B cell (primary cell): ENCODE measurements at places on chromosomes 6 and 20. TPM values are rescaled to one million over a fixed set of nuclear protein-coding genes. Genes with fewer than 3 reads are reported as not detected.

DNA sequence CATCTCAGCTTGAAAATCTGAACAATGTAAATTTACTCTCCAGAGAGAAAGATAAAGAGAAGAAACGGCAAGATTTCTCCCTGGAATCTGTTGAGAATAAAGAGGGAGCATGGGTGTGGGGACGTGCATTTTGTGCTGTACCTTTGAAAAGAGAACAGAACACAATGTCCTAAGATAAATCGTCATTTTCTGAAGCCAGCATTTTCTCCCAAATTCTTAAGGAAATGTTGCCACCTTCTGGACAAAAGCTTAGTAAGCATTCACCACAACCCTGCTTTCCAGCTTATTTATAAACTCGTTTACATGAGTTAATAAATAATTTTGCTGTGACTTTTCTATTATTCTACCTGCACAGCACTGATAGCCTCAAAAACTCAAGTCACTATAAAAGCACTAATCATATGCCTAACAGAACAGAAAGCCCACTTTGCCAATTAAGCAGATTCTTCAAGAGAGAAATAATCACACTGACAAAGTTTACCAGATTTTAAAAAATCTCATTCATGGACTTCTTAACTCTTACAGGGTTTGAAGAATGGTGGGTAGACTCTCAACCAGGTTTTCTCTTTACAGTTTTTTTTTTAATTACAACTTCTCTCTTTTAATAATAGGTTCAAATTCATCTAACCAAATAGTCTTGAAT is 155.8 kb downstream of the MBOAT1 start:
- no peaks in the 10 kb centered on the region for H3K36me3 ChIP-seq
- no peak overlapping the region for H3K27ac ChIP-seq
- H3K27me3 ChIP-seq = no peaks in the 10 kb centered on the region

GRCh38 chr6:3868544-3868943 is 19.4 kb downstream of the FAM50B start:
- DNase-seq = no peak
- H3K36me3 ChIP-seq = no peaks in the 10 kb centered on the region
- no peaks in the 10 kb centered on the region for H3K27me3 ChIP-seq
- H3K4me3 ChIP-seq = no peak overlapping the region
- no peaks in the 10 kb centered on the region for H3K4me1 ChIP-seq
- H3K27ac ChIP-seq = no peak overlapping the region

DNA sequence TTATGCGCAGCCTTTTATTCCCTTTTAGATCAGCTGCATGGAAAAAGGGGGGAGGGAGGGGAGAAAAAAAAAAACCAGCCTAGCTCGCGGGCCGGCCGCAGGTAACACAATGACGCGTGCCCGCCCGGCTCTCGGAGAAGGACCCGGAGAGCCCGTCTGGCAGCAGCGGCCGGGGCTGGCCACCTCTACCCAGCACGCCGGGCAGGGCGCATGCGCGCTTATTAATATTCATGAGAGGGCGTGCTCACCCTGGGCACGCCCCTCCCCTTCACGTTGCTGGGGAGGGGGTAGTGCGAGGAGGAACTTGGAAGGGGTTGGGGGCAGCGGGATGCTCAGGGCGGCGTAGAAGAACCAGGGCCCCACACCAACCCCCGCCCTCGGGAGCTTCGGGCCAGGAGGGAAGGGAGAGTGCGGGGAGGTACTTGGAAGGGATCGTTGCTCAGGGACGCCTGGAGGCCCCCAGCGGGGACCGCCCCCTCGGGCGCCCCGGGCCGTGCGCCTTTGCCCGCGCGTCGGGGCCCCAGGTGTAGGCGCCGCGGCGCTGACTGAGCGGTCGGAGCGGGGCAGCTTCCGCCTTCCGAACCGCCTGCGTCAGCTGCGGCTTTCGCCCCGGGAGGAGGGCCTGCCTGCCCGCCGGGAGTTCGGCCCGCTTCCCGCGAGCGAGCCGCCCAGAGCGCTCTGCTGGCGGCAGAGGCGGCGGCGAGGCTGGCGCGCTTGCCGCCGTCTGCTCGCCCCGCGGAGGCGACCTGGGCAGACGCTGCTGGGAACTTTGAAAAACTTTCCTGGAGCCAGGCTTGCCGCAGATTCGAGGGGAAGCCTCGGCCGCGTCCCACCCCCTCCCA is at the start of gene JAG1:
Gene JAG1 (minus strand): TSS at position 158 of the 842 bp plus-strand sequence. CDS start 469 bp downstream, outside the sequence.
- H3K27ac ChIP-seq = peak within 1 kb of the TSS; percentile 43
- DNase-seq = peak; percentile 69
- no peaks in the 10 kb centered on the region for H3K36me3 ChIP-seq
- peak within 1 kb of the TSS; percentile 48 for H3K4me3 ChIP-seq

The FRMD1 gene
- not detected in 2 replicates for polyA plus RNA-seq

GRCh38 chr6:129543981-129544380 is 166.0 kb downstream of the ARHGAP18 start:
- no peak for DNase-seq
- H3K36me3 ChIP-seq = no peaks in the 10 kb centered on the region
- H3K4me3 ChIP-seq = no peak overlapping the region
- no peaks in the 10 kb centered on the region for H3K4me1 ChIP-seq

- H3K4me1 ChIP-seq = no peaks in the 10 kb centered on the region
- H3K4me3 ChIP-seq = no peak overlapping the region
- DNase-seq = no peak
- no peak overlapping the region for H3K27ac ChIP-seq
- no peaks in the 10 kb centered on the region for H3K36me3 ChIP-seq
- H3K27me3 ChIP-seq = no peaks in the 10 kb centered on the region
Measured at GRCh38 chr6:167956491-167956890, 41.0 kb upstream of the KIF25 start.

DNA sequence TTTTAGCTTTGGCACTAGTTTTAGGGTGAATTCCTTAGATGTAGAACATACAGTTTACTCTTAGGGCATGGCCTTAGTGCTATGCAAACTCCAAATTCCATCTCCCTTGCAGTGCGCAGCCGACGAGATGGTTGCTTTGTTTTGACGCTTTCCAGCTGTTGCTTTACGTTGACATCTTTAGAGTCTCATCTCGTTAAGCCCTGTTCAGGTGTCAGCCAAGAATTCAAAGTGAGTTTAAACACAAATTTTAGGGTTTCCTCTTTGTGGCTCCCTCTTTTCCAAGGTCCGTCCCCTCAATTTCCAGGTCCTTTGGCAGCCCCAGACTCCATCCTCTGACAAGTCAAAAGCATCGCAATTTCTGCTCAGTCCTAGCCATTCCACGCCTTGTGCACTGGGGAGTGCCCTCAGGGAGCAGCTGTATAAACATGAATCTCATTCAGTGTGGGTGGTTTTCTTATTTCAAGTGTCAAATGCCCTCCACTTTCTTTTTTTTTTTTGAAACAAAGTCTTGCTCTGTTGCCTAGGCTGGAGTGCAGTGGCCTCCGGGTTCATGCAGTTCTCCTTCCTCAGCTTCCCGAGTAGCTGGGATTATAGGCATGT is 14.1 kb upstream of the MAK start:
- no peak overlapping the region for H3K4me3 ChIP-seq
- H3K27me3 ChIP-seq = no peaks in the 10 kb centered on the region
- no peaks in the 10 kb centered on the region for H3K36me3 ChIP-seq
- no peak overlapping the region for H3K27ac ChIP-seq

GRCh38 chr6:149319422-149319821 is 1.9 kb downstream of the TAB2 start:
- no peaks in the 10 kb centered on the region for H3K36me3 ChIP-seq
- peak overlapping the region; percentile 91 for H3K27ac ChIP-seq
- peaks cover 14% of the 10 kb centered on the region for H3K4me1 ChIP-seq
- no peak for DNase-seq

The TAF4 gene
- polyA plus RNA-seq = 13.9 and 20.2 TPM in 2 replicates

DNA sequence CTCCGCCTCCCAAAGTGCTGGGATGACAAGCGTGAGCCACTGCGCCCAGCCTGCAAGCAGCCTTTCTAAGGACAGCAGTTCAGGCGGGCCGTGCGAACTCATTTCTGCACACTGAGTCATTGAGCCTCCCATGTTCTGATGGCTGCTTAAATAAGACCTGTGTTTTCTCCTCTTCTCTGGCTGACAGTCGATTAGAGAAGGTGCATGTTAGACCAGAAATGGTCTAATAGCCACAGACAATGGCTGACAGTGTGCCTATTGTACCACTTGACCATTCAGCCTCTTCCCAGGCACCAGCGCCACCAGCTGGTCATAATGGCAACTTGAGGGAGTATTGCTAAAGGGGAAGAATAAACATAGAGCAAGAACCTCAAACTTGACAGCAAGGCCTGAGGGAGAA is 6.2 kb downstream of the CST11 start:
- no peaks in the 10 kb centered on the region for H3K27me3 ChIP-seq
- H3K4me1 ChIP-seq = no peaks in the 10 kb centered on the region
- H3K27ac ChIP-seq = no peak overlapping the region

- H3K4me1 ChIP-seq = no peaks in the 10 kb centered on the region
- H3K27ac ChIP-seq = no peak overlapping the region
- H3K4me3 ChIP-seq = no peak overlapping the region
- H3K27me3 ChIP-seq = no peaks in the 10 kb centered on the region
Measured at GRCh38 chr6:112796712-112797111, 449.6 kb downstream of the RFPL4B start.

GRCh38 chr6:109073344-109074132 is 21.1 kb downstream of the SESN1 start:
- no peak overlapping the region for H3K27ac ChIP-seq
- H3K36me3 ChIP-seq = no peaks in the 10 kb centered on the region
- H3K4me1 ChIP-seq = peaks cover 8% of the 10 kb centered on the region

GRCh38 chr20:49534255-49534712 is 33.7 kb downstream of the PTGIS start:
- peak; percentile 68 for DNase-seq
- H3K27ac ChIP-seq = no peak overlapping the region
- no peaks in the 10 kb centered on the region for H3K36me3 ChIP-seq
- H3K4me3 ChIP-seq = no peak overlapping the region
- peaks cover 3% of the 10 kb centered on the region for H3K4me1 ChIP-seq

The MLN gene
- not detected in 2 replicates for polyA plus RNA-seq

GRCh38 chr20:49457444-49457843 is 25.0 kb downstream of the KCNB1 start:
- no peak overlapping the region for H3K4me3 ChIP-seq
- H3K36me3 ChIP-seq = no peaks in the 10 kb centered on the region
- no peaks in the 10 kb centered on the region for H3K4me1 ChIP-seq
- DNase-seq = no peak

- no peak overlapping the region for H3K27ac ChIP-seq
- no peaks in the 10 kb centered on the region for H3K36me3 ChIP-seq
- DNase-seq = no peak
- no peak overlapping the region for H3K4me3 ChIP-seq
- H3K27me3 ChIP-seq = peaks cover 4% of the 10 kb centered on the region
Measured at GRCh38 chr6:56915832-56916231, 39.1 kb upstream of the BEND6 start.

The NKAIN4 gene
- polyA plus RNA-seq = not detected in 2 replicates

GRCh38 chr6:39593646-39594045 is 131.6 kb downstream of the KIF6 start:
- no peak overlapping the region for H3K27ac ChIP-seq
- no peaks in the 10 kb centered on the region for H3K27me3 ChIP-seq
- no peak overlapping the region for H3K4me3 ChIP-seq
- no peaks in the 10 kb centered on the region for H3K4me1 ChIP-seq
- no peaks in the 10 kb centered on the region for H3K36me3 ChIP-seq

GRCh38 chr6:83928286-83928685 is 68.8 kb downstream of the CYB5R4 start:
- H3K4me3 ChIP-seq = no peak overlapping the region
- H3K27me3 ChIP-seq = no peaks in the 10 kb centered on the region
- peaks cover 14% of the 10 kb centered on the region for H3K36me3 ChIP-seq
- no peak overlapping the region for H3K27ac ChIP-seq

The B4GALT5 gene
- 3.4 and 6.0 TPM in 2 replicates for polyA plus RNA-seq

The KIAA0408 gene
- polyA plus RNA-seq = 0.25 and 0.58 TPM in 2 replicates

- H3K4me3 ChIP-seq = no peak overlapping the region
- H3K4me1 ChIP-seq = no peaks in the 10 kb centered on the region
- H3K36me3 ChIP-seq = no peaks in the 10 kb centered on the region
- H3K27me3 ChIP-seq = no peaks in the 10 kb centered on the region
- DNase-seq = no peak
- no peak overlapping the region for H3K27ac ChIP-seq
Measured at GRCh38 chr6:21802175-21802822, 208.7 kb downstream of the SOX4 start.

DNA sequence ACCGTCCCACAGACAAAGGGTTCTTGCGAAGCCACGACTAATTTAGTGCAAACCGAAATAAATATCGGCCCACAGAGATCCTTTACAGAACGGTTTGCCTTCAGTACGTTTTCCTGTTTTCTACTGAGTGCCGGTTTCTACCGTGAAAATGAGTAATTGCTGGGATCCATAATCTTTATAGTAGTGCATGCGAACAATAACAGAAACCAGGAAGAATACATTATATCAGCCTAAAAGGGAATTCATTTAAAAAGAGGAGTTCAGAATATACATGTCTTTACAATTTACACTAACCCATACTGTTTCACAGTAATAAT is 292 bp upstream of the MTCL3 start:
- H3K4me1 ChIP-seq = peaks cover 24% of the 10 kb centered on the region
- no peak overlapping the region for H3K27ac ChIP-seq
- no peak for DNase-seq
- no peak overlapping the region for H3K4me3 ChIP-seq

- H3K4me3 ChIP-seq = no peak overlapping the region
- no peak for DNase-seq
- no peaks in the 10 kb centered on the region for H3K4me1 ChIP-seq
- H3K27me3 ChIP-seq = no peaks in the 10 kb centered on the region
Measured at GRCh38 chr6:17714879-17715851, 8.4 kb upstream of the NUP153 start.

The LPA gene
- polyA plus RNA-seq = not detected in 2 replicates

The CHRNA4 gene
- polyA plus RNA-seq = not detected in 2 replicates

DNA sequence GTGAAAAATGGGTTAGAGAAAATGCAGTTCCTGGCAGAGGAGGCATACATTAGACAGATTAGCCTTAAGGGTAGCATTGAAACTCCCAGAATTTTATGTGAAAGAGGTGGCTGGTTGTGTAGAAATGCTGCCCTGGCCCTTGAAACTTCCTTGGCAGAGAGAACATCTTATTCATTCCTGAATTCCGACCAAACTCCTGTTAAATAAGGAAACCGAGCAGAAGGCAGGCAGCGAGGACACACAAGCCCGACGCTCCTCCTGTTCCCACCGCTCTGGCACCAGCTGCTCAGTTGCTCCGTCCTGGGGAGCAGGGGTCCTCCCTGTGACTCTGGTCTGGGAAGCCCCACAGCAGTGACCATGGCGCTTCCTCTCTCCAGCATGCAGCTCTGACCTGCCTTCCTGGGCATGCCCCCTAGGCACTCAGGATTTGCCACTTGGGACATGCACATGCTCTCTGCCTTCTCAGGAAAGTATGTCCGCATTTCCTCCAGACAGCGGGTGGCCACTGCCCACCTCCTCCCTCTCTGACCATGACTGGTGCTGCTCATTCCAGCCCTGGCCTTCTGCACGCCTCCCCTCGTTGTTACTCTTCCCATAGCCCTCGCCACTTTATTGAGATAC is 35.2 kb upstream of the CLDN20 start:
- H3K27ac ChIP-seq = no peak overlapping the region
- H3K27me3 ChIP-seq = no peaks in the 10 kb centered on the region
- no peaks in the 10 kb centered on the region for H3K4me1 ChIP-seq
- H3K36me3 ChIP-seq = no peaks in the 10 kb centered on the region
- H3K4me3 ChIP-seq = no peak overlapping the region

The CCN5 gene
- polyA plus RNA-seq = not detected in 2 replicates

- no peaks in the 10 kb centered on the region for H3K4me1 ChIP-seq
- peaks cover 3% of the 10 kb centered on the region for H3K36me3 ChIP-seq
- H3K4me3 ChIP-seq = no peak overlapping the region
- DNase-seq = no peak
- no peaks in the 10 kb centered on the region for H3K27me3 ChIP-seq
Measured at GRCh38 chr6:108027594-108027993, 46.9 kb downstream of the OSTM1 start.

The KHDC1L gene
- not detected in 2 replicates for polyA plus RNA-seq

- H3K27me3 ChIP-seq = peaks cover 4% of the 10 kb centered on the region
- no peaks in the 10 kb centered on the region for H3K36me3 ChIP-seq
- H3K4me1 ChIP-seq = no peaks in the 10 kb centered on the region
- no peak for DNase-seq
- no peak overlapping the region for H3K27ac ChIP-seq
Measured at GRCh38 chr20:52859156-52859876, 112.8 kb upstream of the TSHZ2 start.

The ABCC10 gene
- polyA plus RNA-seq = 31.4 and 39.5 TPM in 2 replicates

The TEAD3 gene
- polyA plus RNA-seq = not detected in 2 replicates

The CLVS2 gene
- not detected in 2 replicates for polyA plus RNA-seq
